ENCODE measurements at places on chromosomes 7 and 10.

- H3K4me1 ChIP-seq, result peaks cover 38% of the 10 kb centered on the region
- H3K36me3 ChIP-seq, result peaks cover 4% of the 10 kb centered on the region
These were observed 4.9 kb downstream of the PRTFDC1 start for GRCh38 chr10:24947304-24948097.

GRCh38 chr7:24427048-24427447 is 143.1 kb downstream of the NPY start:
- H3K27ac ChIP-seq, result no peak overlapping the region
- no peaks in the 10 kb centered on the region for H3K4me1 ChIP-seq
- no peaks in the 10 kb centered on the region for H3K36me3 ChIP-seq
- H3K4me3 ChIP-seq, result no peak overlapping the region
- no peak for DNase-seq

GRCh38 chr7:124989911-124990310 is 60.3 kb upstream of the POT1 start:
- no peaks in the 10 kb centered on the region for H3K36me3 ChIP-seq
- DNase-seq, result peak; percentile 5
- no peak overlapping the region for H3K27ac ChIP-seq
- H3K4me1 ChIP-seq, result peaks cover 25% of the 10 kb centered on the region

DNA sequence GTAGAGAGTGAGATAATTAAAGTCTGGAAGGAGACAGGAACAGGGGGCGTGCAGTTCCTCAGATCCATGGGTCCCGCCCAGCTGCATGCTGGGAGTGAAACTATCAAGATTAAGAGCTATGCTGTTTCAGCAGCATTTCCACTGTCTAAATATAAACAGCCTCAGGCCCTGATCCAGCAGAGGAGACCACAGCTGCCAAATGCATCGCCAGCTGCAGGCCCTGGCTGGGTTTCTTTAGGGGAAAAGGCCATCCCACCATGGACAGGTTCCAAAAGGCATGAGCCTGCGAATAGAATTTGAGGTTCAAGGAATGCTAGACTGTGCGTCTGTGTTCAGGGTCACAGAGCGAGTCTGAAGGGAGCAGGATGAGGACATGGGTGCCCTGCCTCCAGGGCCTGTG is 411.4 kb downstream of the PAXIP1 start:
- H3K27ac ChIP-seq, result no peak overlapping the region
- H3K4me3 ChIP-seq, result no peak overlapping the region
- no peak for DNase-seq
- H3K4me1 ChIP-seq, result no peaks in the 10 kb centered on the region
- no peaks in the 10 kb centered on the region for H3K36me3 ChIP-seq

- DNase-seq, result no peak
- no peak overlapping the region for H3K27ac ChIP-seq
- no peaks in the 10 kb centered on the region for H3K27me3 ChIP-seq
- no peaks in the 10 kb centered on the region for H3K4me1 ChIP-seq
- H3K4me3 ChIP-seq, result no peak overlapping the region
These were observed 64.0 kb upstream of the TMEM72 start for GRCh38 chr10:44847110-44847509.

DNA sequence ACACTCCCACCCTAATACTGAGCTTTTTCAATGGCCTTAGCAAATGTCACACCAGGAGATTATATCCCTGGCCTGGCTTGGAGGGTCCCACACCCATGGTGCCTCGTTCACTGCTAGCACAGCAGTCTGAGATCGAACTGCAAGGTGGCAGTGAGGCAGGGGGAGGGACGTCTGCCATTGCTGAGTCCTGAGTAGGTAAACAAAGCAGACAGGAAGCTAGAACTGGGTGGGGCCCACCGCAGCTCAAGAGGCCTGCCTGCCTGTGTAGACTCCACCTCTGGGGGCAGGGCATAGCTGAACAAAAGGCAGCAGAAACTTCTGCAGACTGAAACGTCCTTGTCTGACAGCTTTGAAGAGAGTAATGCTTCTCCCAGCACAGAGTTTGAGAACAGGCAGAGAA is 338.9 kb upstream of the MBL2 start:
- H3K4me1 ChIP-seq, result no peaks in the 10 kb centered on the region
- 0 out of 2 replicates have a peak, but pooled peaks cover 4% of the 10 kb centered on the region for H3K36me3 ChIP-seq
- no peak for DNase-seq
- H3K4me3 ChIP-seq, result no peak overlapping the region

DNA sequence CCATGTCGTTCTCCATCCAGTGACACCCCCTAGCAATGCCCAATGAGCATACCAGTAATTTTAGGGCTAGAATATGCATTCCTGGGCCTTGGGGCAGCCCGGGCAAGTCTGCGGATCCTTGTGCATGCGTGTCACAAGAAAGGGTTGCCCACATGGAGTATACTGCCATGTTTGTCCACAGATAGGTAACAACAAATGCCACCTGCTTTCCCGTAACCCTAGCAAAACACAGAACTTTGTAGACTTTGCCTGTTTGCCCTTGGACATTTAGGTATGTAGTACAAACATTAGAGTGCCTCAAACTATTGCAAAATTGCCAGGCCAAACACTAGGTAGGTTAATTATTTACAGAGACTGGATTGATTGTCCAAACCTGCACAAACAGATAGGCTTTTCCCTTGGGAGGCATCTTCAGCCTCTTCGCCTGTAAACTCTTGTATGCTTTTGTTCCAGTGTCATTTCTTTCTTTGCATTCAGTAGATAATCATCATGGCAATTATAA is 117.0 kb downstream of the ADCY1 start:
- no peaks in the 10 kb centered on the region for H3K36me3 ChIP-seq
- no peak for DNase-seq
- H3K4me3 ChIP-seq, result no peak overlapping the region
- H3K27ac ChIP-seq, result no peak overlapping the region
- peaks cover 23% of the 10 kb centered on the region for H3K4me1 ChIP-seq

DNA sequence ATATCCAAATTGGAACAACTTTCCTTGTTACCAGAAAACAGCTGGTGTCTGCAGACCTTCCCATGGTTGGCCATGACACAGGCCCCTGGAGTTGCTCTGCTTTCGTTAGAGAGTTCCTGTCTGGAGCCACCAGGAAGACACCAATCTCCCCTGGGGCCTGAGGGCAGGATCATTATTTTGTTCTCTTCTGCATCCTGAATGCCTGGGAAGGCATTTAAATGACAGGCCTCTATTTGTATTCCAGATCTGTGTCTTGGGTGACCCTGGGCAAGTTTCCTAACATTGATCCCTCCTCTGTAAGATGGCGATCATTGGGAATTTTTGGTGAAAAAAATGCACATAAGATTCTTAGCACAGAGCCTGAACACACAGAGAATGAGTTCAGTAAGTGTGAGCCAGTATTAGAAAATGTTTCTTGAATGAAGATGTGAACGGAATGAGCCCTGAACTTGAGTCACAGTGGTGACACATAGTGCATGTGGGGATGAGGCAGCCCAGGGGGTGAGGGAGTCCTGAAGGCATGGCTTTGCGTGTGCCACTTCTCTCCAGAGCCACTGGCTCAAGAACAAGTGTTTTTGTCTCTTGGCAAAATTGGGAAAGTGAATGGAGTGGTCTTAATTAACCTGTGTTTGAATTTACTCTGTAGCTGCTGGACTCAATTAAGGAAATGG is 28.4 kb downstream of the BMPER start:
- H3K36me3 ChIP-seq, result peaks cover 15% of the 10 kb centered on the region
- peak; percentile 93 for DNase-seq
- H3K27me3 ChIP-seq, result no peaks in the 10 kb centered on the region
- peaks cover 47% of the 10 kb centered on the region for H3K4me1 ChIP-seq
- H3K4me3 ChIP-seq, result peak overlapping the region; percentile 77

DNA sequence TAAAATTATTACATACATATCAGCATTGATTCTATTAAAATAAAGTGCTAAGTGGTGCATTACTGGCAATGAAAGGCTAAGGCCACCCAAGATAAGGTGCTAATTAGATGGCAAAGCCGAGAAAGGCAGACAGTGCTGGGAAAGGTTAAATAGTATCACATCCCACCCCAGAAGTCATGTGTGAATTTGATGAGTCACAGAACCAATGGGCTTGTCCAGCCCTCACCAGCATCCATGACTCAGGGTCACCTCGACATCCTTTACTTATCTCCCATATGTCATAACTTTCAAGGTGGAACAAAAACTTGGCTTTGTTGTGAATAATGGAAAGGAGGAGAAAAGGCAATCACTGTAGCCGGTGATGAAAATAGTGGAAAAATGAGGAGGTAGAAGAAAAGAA is 459.1 kb downstream of the PLXNA4 start:
- peaks cover 45% of the 10 kb centered on the region for H3K4me1 ChIP-seq
- DNase-seq, result peak; percentile 69
- no peaks in the 10 kb centered on the region for H3K27me3 ChIP-seq
- H3K27ac ChIP-seq, result peak overlapping the region; percentile 70
- 0 out of 2 replicates have a peak overlapping the region, but pooled peaks have one; percentile 8 for H3K4me3 ChIP-seq
- H3K36me3 ChIP-seq, result no peaks in the 10 kb centered on the region

GRCh38 chr7:155084969-155085368 is 14.8 kb downstream of the HTR5A start:
- no peak overlapping the region for H3K27ac ChIP-seq
- H3K4me1 ChIP-seq, result no peaks in the 10 kb centered on the region
- no peaks in the 10 kb centered on the region for H3K36me3 ChIP-seq
- no peak overlapping the region for H3K4me3 ChIP-seq

GRCh38 chr10:115879372-115880089 is 393.5 kb downstream of the GFRA1 start:
- H3K4me3 ChIP-seq, result no peak overlapping the region
- DNase-seq, result no peak
- no peak overlapping the region for H3K27ac ChIP-seq
- H3K4me1 ChIP-seq, result no peaks in the 10 kb centered on the region
- no peaks in the 10 kb centered on the region for H3K27me3 ChIP-seq

DNA sequence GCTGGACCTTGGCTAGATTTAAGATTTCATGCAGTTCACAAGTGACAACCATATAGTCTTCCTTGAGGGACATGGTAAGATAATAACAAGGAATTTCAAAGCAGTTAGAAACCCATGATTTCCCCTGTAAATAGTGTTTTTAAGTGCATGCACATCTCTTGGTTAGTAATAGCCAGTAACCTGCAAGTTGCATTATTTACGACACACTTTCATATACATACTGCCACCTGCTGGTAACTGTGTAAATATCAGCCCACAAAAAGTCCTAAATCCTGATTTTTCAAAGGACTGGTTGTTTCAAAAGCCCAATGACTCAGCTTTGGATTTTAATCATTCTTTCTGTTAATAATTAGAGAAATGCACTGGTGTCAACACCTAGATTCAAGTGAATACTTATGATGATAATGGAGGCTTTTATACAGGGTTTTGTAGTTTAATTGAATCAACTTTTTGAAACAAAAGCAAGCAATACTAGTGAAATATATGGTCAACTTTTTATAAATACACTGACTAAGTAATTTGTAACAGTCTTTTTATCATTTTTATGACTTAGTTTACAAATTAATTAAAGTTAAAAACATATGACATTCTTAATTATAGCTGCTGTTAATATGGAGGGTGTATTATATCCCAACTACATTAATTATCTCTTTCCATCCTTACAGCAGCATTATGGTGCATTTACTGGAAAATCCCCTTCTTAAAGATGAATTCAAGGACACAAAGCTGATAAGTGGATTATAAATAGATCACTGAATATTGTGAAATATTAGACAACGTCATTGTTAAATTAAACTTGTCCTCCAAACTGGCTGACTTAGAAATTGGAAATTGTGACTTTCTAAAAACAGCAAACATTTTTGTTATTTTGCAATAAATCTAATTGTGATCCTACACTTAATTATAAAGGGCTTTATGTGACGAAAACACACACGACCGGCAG is 367.7 kb upstream of the SEMA3D start:
- no peaks in the 10 kb centered on the region for H3K36me3 ChIP-seq
- H3K4me3 ChIP-seq, result no peak overlapping the region
- H3K27ac ChIP-seq, result no peak overlapping the region
- no peaks in the 10 kb centered on the region for H3K27me3 ChIP-seq

GRCh38 chr7:82018226-82018625 is 248.4 kb upstream of the HGF start:
- H3K27ac ChIP-seq, result no peak overlapping the region
- peaks cover 32% of the 10 kb centered on the region for H3K4me1 ChIP-seq
- H3K4me3 ChIP-seq, result no peak overlapping the region
- H3K27me3 ChIP-seq, result no peaks in the 10 kb centered on the region
- DNase-seq, result no peak
- no peaks in the 10 kb centered on the region for H3K36me3 ChIP-seq

- H3K27ac ChIP-seq, result no peak overlapping the region
- no peaks in the 10 kb centered on the region for H3K4me1 ChIP-seq
- H3K36me3 ChIP-seq, result peaks cover 4% of the 10 kb centered on the region
- DNase-seq, result no peak
- H3K27me3 ChIP-seq, result peaks cover 9% of the 10 kb centered on the region
- H3K4me3 ChIP-seq, result no peak overlapping the region
These were observed 111.3 kb downstream of the ELFN1 start for GRCh38 chr7:1781369-1781768.

GRCh38 chr10:69242852-69243212 is 22.7 kb downstream of the HKDC1 start:
- H3K4me1 ChIP-seq, result peaks cover 38% of the 10 kb centered on the region
- DNase-seq, result no peak
- peaks cover 5% of the 10 kb centered on the region for H3K27me3 ChIP-seq
- H3K27ac ChIP-seq, result no peak overlapping the region
- H3K4me3 ChIP-seq, result no peak overlapping the region
